ENCODE measurements at places on chromosomes 4 and X. TPM values are rescaled to one million over a fixed set of nuclear protein-coding genes. Genes with fewer than 3 reads are reported as not detected.

The TGIF2LX gene
- not detected for total RNA-seq

The ARSD gene
- total RNA-seq, result 10.5 TPM

The H2BW1 gene
- not detected for total RNA-seq

The RHOH gene
- total RNA-seq, result 1.4 TPM

DNA sequence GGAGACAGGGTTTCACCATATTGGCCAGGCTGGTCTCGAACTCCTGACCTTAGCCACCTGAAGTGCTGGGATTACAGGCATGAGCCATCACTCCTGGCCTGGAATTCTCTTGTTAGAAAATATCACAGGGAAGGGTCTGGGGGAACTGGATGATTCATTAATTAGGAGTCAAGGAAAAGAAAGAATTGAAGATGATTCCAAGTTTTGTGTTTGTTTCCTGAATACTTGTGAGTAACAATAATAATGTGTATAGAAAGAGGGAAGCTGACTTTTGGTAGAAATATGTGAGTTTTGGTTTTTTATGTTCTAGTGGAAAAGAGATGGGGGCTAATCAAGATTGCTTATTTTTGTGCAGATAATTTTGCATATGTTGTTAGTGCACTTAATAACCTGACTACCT lies 77.3 kb upstream of the CLNK start:
- no peak for DNase-seq

GRCh38 chrX:83516597-83516996 lies 8.5 kb downstream of the POU3F4 start:
- DNase-seq, result no peak
